ENCODE measurements at places on chromosomes 1 and 21. TPM values are rescaled to one million over a fixed set of nuclear protein-coding genes. Genes with fewer than 3 reads are reported as not detected.

ZNF648 gene
- not detected for total RNA-seq

LCE1F gene
- not detected for total RNA-seq

VSIG8 gene
- total RNA-seq: 0.17 TPM

RIPK4 gene
- total RNA-seq: 0.15 TPM

RNF115 gene
- total RNA-seq: 29.1 TPM

CDK18 gene
- total RNA-seq: 1.3 TPM

CELA2B gene
- not detected for total RNA-seq

ZC3H12A gene
- total RNA-seq: 10.8 TPM

CRABP2 gene
- 248 TPM for total RNA-seq

MFSD2A gene
- total RNA-seq: 0.58 TPM

MX2 gene
- total RNA-seq: 1.8 TPM

ZNF692 gene
- 15.3 TPM for total RNA-seq

KRTAP10-8 gene
- not detected for total RNA-seq

IL19 gene
- total RNA-seq: not detected

CLDN8 gene
- total RNA-seq: not detected

TRABD2B gene
- not detected for total RNA-seq

ZSCAN20 gene
- total RNA-seq: 19.8 TPM

IVL gene
- not detected for total RNA-seq

GFI1 gene
- total RNA-seq: 0.15 TPM

GSTM1 gene
- 0.15 TPM for total RNA-seq

PTAFR gene
- total RNA-seq: 0.15 TPM

LRRC3 gene
- 0.66 TPM for total RNA-seq

KCNQ4 gene
- total RNA-seq: under 0.01 TPM

PTPN14 gene
- total RNA-seq: 55.0 TPM

ANGPTL3 gene
- not detected for total RNA-seq

PLA2G2F gene
- not detected for total RNA-seq

OR2M3 gene
- not detected for total RNA-seq

BMP8A gene
- total RNA-seq: not detected

AMIGO1 gene
- 3.6 TPM for total RNA-seq

IPO13 gene
- total RNA-seq: 18.3 TPM

NTRK1 gene
- not detected for total RNA-seq

TRIM58 gene
- total RNA-seq: under 0.01 TPM

TMPRSS2 gene
- not detected for total RNA-seq

DMRTA2 gene
- 0.15 TPM for total RNA-seq

HAO2 gene
- total RNA-seq: not detected

GJA4 gene
- 0.15 TPM for total RNA-seq

TDRD5 gene
- total RNA-seq: not detected

LENEP gene
- total RNA-seq: not detected

BEND5 gene
- total RNA-seq: not detected

BCAS2 gene
- total RNA-seq: 55.9 TPM

LCE3E gene
- total RNA-seq: not detected

GPR25 gene
- total RNA-seq: not detected

TEKT2 gene
- 0.15 TPM for total RNA-seq

DDX59 gene
- 12.9 TPM for total RNA-seq

RIPPLY3 gene
- not detected for total RNA-seq

TM2D1 gene
- total RNA-seq: 54.4 TPM

C1orf185 gene
- total RNA-seq: not detected

KRTAP11-1 gene
- total RNA-seq: not detected
